Breast epithelium (tissue), 4 donors: ENCODE measurements at places on chromosomes 4 and X. TPM values are rescaled to one million over a fixed set of nuclear protein-coding genes. Genes with fewer than 3 reads are reported as not detected.

Gene DIPK2B
- 65.5 TPM for total RNA-seq

Gene ERCC6L
- 0.33 TPM for total RNA-seq

Gene INTS6L
- total RNA-seq, result 23.4 TPM

Gene ASB9
- 1.0 TPM for total RNA-seq

DNA sequence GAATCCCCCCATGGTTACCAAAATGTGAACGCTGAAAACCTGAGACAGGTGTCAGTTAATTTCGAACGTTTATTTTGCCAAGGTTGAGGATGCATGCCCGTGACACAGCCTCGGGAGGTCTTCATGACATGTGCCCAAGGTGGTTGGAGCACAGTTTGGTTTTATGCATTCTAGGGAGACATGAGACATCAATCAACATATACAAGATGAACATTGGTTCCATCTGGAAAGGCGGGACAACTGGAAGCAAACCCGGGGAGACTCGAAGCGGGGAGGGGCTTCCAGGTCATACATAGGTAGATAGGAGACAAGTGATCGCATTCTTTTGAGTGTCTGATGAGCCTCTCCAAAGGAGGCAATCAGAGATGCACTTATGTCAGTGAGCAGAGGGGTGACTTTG, 11.0 kb upstream of the SH3BP2 start:
- no peak overlapping the region for H3K27ac ChIP-seq
- H3K4me1 ChIP-seq, result no peaks in the 10 kb centered on the region
- no peaks in the 10 kb centered on the region for H3K36me3 ChIP-seq
- DNase-seq, result no peak
- no peak overlapping the region for H3K4me3 ChIP-seq

DNA sequence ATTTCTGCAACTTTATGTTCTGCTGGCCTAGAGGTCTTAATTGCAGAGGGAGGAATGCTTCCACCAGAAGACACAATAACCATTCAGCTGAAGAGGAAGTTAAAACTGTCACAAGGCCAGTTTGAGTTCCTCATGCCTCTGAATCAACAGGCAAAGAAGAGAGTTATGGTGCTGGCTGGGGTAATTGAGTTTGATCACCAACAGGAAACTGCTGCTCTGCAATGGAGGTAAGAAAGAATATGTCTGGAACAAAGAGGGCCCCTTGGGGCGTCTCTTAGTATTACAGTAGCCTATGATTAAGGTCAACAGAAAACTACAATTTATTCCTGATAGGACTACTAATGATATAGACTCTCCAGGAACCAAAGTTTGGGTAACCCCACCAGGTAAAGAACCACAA, 744.0 kb downstream of the FSTL5 start:
- no peak for DNase-seq
- H3K36me3 ChIP-seq, result no peaks in the 10 kb centered on the region
- no peak overlapping the region for H3K27ac ChIP-seq

GRCh38 chr4:41205854-41206460, 8.4 kb downstream of the APBB2 start:
- H3K27me3 ChIP-seq, result no peaks in the 10 kb centered on the region
- H3K4me1 ChIP-seq, result no peaks in the 10 kb centered on the region
- H3K27ac ChIP-seq, result peak overlapping the region; percentile 46
- H3K36me3 ChIP-seq, result no peaks in the 10 kb centered on the region

DNA sequence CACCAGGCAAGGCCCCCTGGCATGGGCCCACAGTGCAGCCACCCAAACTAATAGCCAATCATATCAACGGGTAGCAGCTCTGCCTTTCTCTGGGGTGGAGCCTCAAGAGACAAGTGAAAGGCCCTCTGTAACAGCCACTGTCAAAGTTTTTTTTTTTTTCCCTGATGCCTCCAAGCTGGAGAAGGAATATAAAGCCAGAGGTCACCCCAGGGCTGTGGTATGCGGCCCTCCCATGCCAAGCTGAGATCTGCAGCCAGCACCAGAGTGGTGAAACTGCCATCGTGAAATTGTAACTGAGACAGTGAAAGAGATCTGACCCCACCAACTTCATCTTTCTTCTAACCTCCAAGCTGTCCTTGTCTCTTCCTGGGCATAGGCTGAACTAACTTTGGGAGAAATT, 407.0 kb downstream of the KLHL4 start:
- H3K4me1 ChIP-seq, result no peaks in the 10 kb centered on the region
- no peaks in the 10 kb centered on the region for H3K27me3 ChIP-seq
- H3K4me3 ChIP-seq, result no peak overlapping the region
- no peaks in the 10 kb centered on the region for H3K36me3 ChIP-seq
- no peak overlapping the region for H3K27ac ChIP-seq

GRCh38 chrX:119266364-119266995, 30.4 kb downstream of the PGRMC1 start:
- peaks cover 40% of the 10 kb centered on the region for H3K27me3 ChIP-seq
- no peak overlapping the region for H3K27ac ChIP-seq
- no peaks in the 10 kb centered on the region for H3K36me3 ChIP-seq
- no peak for DNase-seq
- H3K4me3 ChIP-seq, result no peak overlapping the region

DNA sequence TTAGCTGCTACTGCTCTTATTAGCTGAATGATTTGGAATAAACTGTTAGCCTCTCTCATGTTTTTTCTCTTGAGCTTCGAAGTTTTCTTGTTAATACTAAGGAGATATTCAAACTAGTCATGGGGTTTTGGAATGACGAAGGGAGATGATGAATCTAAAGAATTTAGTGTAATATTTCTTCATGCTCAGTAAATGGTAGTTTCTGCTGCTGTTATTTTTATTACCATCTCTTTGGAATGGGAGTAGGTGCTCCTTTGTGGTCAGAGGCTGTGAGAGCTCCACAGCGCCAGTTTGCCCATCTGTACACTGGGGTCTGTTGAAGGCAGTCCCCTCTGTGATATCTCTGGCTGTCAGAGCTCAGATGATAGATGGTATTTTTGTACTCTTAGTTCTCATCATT, 33.7 kb downstream of the HTT start:
- peak overlapping the region; percentile 37 for H3K27ac ChIP-seq
- H3K36me3 ChIP-seq, result no peaks in the 10 kb centered on the region
- no peak overlapping the region for H3K4me3 ChIP-seq

- H3K27me3 ChIP-seq, result no peaks in the 10 kb centered on the region
- no peak overlapping the region for H3K27ac ChIP-seq
- DNase-seq, result no peak
- no peaks in the 10 kb centered on the region for H3K4me1 ChIP-seq
Observed at GRCh38 chr4:94036964-94037363, 170.7 kb upstream of the SMARCAD1 start.

GRCh38 chr4:97786306-97786920, 356.9 kb downstream of the STPG2 start:
- no peaks in the 10 kb centered on the region for H3K4me1 ChIP-seq
- H3K36me3 ChIP-seq, result no peaks in the 10 kb centered on the region
- no peaks in the 10 kb centered on the region for H3K27me3 ChIP-seq
- H3K4me3 ChIP-seq, result no peak overlapping the region

DNA sequence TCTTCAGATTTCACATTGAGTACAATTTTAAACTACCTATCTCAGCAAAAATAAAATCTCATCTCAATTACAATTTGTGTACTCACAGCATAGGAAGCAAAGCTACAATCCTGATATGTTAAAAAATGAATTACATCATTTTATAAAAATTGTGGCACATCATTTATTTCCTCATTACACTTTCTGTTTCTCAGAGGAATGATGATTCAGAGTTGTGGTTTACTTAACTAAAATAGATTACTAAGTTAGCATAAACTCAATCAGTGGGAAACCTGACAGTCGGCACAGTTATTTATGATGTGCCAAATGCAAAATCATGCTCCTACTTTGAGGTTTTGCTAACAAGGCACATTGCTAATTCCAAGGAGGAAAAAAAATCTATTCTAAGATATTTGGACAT, 325.0 kb downstream of the FBXO8 start:
- H3K4me1 ChIP-seq, result no peaks in the 10 kb centered on the region
- no peak overlapping the region for H3K27ac ChIP-seq
- H3K4me3 ChIP-seq, result no peak overlapping the region

- DNase-seq, result peak; percentile 65
- H3K36me3 ChIP-seq, result no peaks in the 10 kb centered on the region
- H3K4me1 ChIP-seq, result no peaks in the 10 kb centered on the region
- H3K4me3 ChIP-seq, result peak overlapping the region; percentile 23
- H3K27ac ChIP-seq, result peak overlapping the region; percentile 73
- no peaks in the 10 kb centered on the region for H3K27me3 ChIP-seq
Observed at GRCh38 chr4:183987987-183988392, 82.9 kb downstream of the STOX2 start.

GRCh38 chrX:38727668-38728067, 73.6 kb upstream of the MID1IP1 start:
- no peak overlapping the region for H3K4me3 ChIP-seq
- no peaks in the 10 kb centered on the region for H3K36me3 ChIP-seq
- no peak for DNase-seq
- no peaks in the 10 kb centered on the region for H3K4me1 ChIP-seq

DNA sequence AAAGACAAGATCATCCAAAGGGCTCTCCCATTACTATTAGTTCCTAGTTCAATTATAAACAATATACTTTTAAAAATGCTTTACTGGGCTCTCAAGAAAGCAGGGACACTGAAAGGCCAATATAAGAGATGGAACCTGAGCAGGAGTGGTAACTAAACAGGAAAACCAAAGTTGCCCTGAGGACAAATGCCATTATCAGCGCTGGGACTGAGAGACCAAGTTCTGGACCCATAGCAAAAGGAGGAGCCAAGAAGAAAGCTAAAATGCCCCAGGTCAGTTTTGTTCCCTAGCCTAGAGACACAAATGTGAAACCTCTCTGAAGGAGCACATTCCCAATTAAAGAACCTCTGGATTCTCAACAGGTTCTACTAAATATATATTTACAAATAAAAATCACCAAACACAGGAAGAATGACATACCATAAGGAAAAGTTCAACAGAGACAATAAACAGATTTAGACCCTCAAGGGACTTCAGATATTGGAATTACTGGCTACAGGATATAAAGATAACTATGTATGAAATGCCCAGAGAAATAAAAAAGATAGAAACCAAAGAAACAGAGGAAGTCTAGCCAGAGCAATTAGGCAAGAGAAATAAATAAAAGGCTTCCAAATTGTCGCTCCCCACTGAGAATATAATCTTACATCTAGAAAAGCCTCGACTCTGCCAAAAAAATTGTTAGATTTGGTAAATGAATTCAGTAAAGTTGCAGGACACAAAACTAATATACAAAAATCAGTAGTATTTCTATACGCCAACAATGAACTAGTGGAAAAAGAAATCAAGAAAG, 67.1 kb downstream of the KLHL8 start:
- DNase-seq, result no peak
- H3K4me1 ChIP-seq, result no peaks in the 10 kb centered on the region
- H3K27ac ChIP-seq, result no peak overlapping the region
- H3K4me3 ChIP-seq, result no peak overlapping the region

DNA sequence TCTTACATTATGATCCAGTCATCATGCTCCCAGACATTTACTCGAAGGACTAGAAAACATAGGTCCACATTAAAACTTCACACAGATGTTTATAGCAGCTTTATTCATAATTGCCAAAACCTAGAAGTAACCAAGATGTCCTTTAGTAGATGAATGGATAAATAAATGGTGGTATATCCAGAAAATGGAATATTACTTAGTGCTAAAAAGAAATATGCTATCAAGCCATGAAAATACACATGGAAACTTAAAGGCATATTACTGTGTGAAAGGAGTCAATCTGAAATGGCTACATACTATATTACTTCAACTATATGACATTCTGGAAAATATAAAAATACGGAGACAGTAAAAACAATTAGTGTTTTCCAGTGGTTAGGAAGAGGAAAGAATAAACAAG, 1039.1 kb upstream of the INTU start:
- H3K4me1 ChIP-seq, result no peaks in the 10 kb centered on the region
- no peaks in the 10 kb centered on the region for H3K27me3 ChIP-seq
- H3K27ac ChIP-seq, result no peak overlapping the region
- DNase-seq, result no peak
- no peak overlapping the region for H3K4me3 ChIP-seq

DNA sequence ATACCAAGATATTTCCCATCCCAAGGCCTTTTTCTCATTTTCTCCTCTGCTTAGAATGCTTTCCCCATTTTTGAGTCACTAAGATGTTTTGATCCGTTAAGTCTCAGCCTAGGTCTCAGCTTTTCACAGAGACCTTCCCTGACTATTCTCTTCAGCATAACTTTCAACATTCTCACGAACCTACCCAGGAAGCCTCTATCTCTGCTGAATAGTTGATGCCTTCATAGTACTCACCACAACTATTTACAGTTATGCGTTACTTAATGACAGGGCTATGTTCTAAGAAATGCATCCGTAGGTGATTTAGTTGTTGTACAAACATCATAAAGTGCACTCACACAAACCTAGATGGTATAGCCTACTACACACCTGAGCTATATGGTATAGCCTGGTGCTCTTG, 64.5 kb downstream of the ARL9 start:
- DNase-seq, result no peak
- H3K27me3 ChIP-seq, result no peaks in the 10 kb centered on the region
- no peak overlapping the region for H3K4me3 ChIP-seq
- no peaks in the 10 kb centered on the region for H3K36me3 ChIP-seq

- H3K4me1 ChIP-seq, result no peaks in the 10 kb centered on the region
- no peaks in the 10 kb centered on the region for H3K36me3 ChIP-seq
- no peak for DNase-seq
- no peak overlapping the region for H3K4me3 ChIP-seq
Observed at GRCh38 chrX:100642290-100642689, 1.7 kb upstream of the SRPX2 start.
